ENCODE measurements at places on chromosomes 7 and 10.

DNA sequence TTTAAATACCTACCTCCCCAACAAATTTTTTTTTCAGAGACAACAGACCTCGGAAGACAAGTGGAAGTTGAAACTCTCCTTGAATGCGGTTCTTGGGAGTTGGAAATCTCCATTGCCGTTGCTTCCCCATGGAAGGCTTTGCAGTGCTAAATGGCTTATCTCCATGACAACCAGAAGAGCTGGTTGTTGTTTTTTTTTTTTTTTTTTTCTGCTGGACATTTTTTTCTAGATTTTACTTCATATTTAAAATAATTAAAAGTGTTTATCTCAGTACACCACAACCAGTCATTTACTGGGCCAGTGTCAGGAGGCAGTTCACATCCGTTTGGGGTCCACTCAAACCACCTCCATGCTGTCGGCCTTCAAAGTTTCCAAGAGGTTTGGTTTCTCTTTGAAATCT lies 348.5 kb upstream of the PRKCQ start:
- DNase-seq: no peak

- no peak for DNase-seq
Observed at GRCh38 chr10:107215681-107216080, 51.2 kb upstream of the SORCS1 start.

GRCh38 chr7:128076796-128077271 lies 45.6 kb upstream of the LRRC4 start:
- no peak for DNase-seq

GRCh38 chr7:89549768-89550167 lies 604.5 kb upstream of the STEAP1 start:
- DNase-seq: no peak

- no peak for DNase-seq
Observed at GRCh38 chr7:111053035-111053434, 37.9 kb upstream of the LRRN3 start.

- DNase-seq: no peak
Observed at GRCh38 chr7:120218712-120219111, 54.3 kb upstream of the KCND2 start.

DNA sequence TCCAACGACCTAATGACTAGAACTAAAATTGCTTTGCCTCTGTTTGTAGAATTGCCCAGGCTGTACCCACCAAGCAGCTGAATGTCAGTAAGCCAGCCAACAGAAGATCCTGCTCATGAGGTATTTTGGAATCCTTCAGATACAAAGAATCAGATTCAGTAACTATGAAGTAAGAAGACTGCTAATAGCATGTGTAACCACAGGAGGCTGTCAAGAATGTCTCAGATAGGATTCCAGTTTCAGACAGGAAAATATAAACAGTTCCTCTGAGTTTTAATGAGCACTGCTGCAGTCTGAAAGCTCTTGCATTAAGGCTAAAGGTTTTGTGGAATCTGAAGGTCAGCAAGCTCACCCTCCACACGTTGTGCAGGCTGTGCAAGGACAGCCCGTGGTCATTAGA lies 112.6 kb upstream of the ADAM12 start:
- DNase-seq: no peak

- no peak for DNase-seq
Observed at GRCh38 chr7:99667179-99667578, 12.6 kb downstream of the CYP3A5 start.

DNA sequence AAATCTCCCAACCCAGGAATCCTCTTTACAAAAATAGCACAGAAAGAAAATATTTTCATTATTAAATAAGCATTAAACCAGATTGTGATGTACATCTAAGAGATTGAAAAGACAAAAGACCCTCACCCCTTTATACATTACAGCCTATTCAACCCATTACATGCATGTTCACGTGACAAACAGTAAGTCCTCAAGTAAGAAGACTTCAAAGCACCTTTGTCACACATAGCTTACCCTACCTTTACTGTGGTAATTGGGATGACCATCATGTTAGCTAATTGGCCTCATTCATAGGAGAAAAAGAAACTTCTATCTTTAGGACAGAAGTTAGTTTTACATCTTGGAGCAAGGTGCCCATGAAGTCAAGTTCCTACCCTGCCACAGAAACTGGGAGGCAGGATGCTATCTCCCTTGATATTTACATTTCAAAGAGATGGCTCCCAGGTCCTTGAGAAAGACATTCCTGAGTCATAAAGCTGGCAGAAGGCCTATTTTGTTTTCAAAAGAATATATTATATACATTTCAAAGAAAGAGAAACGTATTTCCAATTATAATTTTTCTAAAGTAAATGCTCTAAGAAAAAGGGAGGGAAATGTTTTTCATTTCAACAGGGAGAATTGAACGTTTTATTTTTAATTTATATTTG lies 48.1 kb downstream of the GNAI1 start:
- no peak for DNase-seq

DNA sequence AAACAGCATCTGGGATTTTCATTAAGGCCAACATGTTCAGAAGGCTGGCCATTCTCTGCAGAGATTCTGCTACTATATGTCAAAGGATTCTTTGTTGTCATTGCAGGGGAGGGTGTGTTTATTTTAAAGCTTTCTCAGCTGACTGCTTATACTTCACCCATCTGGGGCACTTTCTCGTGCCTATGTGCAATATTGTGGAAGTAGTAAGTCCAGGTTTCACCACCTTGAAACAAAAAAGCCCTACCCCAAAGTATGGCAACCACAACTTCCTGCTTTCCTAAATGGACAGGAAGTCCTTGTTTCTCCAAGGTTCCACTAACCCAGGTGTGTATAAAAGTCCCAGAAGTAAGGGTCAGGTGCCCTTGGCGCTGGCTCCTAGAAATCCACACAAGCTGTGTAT lies 58.7 kb upstream of the COL1A2 start:
- no peak for DNase-seq

DNA sequence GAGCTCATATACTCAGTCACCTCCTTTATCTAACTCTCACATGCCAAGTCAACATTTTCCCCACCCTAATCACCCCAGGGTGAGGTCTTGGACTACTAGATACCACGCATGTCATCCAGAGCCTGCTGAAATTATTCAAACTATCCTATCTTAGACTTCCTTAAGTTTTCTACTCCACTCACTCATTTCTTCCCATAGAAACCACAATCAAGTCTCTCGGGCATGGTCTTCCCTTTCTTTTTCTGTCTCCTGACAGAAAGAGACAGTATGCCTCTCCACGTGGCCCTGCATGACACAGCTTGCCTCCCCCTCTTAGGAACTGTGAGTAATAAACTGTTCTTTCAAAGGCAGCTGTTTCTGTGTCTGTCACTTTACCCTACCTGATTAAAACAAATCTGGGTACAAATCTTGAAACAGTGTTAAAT lies 29.4 kb downstream of the TAS2R41 start:
- no peak for DNase-seq

- no peak for DNase-seq
Observed at GRCh38 chr7:151405588-151405987, 4.2 kb downstream of the WDR86 start.

DNA sequence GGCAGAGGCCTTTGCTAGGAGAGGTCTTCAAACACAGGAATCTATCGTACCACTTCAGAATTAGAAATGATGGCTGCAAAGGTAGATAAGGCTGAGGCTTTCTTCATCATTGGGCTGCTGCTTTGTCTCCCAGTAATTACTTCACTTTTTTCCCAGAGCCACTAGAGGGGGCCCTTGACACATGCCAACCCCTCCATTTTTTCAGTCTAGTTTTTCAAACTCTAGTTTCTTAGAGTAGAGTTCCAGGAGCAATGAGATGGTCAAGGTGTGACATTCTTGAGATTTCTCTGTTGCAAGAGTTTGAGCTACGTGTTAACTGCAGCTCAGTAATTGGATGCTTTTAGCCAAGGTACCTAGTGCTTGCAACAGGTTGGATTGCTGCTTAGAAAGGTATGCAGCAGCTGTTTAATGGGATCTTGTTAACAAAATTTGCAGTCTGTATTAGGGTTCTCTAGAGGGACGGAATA lies 33.8 kb upstream of the RBM20 start:
- no peak for DNase-seq

DNA sequence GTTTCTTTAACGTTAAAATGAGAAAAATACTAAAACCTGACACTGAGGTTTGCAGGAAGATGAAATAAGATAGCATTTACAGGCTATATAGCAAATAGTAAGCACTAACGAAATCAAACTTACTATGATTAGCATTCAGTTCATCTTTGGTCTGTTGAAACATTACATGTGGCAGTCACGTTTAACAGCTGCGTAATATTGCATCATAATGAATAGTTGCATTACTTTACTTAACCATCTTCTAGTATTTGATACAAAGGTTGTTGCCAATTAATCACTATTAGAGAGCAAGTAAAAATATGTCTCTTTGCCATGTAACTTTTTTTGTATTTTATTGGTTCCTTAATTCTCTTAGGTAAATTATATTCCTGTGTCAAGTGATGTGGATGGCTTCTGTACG lies 131.8 kb upstream of the GHITM start:
- DNase-seq: no peak

- no peak for DNase-seq
Observed at GRCh38 chr7:17126413-17127268, 171.8 kb upstream of the AHR start.

DNA sequence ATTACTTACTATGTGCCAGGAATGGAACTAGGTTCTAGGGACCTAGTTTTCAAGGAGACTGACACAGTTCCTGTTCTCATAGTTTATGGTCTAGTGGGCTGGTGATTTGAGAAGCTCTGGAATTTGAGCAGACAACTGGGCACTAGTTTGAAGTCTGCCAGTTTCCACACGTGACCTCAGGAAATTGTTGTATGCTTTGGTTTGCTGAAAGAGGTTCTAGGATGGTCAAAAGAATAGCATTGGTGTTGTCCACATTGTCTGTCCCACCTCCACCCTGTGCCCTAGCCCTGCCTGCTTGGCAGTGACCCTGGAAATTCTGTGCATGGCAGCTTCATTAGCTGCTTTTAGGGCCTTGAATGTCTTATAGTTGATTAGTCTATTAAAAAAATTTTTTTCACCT lies 28.7 kb downstream of the GBF1 start:
- DNase-seq: no peak

- DNase-seq: no peak
Observed at GRCh38 chr10:82267465-82267864, 392.5 kb downstream of the NRG3 start.

DNA sequence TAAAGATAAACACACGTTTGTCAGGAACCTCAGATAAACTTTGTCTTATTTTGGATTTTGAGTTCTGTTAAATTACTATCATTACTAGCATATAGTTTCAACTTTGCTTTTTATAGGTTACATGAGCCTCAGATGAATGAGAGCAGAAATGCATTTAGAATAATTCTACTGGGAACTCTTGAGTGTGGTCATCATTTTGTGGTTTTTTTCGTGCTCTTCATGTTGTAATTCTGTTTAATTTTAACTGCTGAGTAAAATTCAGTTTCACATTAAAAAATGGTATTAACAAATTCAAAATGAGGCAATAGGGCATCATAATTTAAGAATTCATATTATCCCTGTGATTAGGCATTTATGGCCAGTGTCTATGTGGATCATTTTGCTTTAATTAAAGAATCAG lies 72.9 kb downstream of the GNAI1 start:
- DNase-seq: no peak

- no peak for DNase-seq
Observed at GRCh38 chr10:93068411-93069244, 5.1 kb upstream of the CYP26A1 start.

DNA sequence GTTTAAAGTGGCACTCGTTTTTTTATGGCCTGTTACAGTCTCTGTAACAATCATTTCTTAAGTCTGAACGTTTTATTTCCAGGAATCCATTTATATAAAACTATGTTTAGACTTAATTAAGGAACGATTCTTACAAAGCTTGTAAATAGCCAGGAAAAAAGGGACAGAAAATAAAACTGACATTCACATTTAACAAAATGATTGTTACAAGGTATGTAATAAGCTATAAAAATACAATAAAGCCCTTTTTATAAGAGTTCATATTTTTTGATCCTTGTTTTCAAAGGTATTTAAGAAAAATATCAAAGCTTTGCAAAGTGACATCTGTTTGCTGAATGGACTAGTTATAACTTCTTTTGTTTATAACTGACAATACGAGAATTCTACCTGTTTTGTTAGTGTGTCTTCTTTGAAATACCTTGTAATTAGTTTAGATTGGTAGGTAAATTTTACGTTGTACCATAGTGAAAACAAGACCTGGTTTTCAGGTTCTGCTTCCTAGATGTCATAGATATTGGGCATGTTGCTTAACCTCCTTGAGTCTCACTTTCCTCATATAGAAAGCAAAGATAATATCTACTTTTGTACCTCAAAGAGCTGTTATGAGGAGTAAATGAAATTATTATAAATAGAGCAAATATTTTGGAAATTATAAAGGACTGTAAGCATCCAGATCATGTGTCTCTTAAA lies 25.8 kb downstream of the BTRC start:
- DNase-seq: no peak

DNA sequence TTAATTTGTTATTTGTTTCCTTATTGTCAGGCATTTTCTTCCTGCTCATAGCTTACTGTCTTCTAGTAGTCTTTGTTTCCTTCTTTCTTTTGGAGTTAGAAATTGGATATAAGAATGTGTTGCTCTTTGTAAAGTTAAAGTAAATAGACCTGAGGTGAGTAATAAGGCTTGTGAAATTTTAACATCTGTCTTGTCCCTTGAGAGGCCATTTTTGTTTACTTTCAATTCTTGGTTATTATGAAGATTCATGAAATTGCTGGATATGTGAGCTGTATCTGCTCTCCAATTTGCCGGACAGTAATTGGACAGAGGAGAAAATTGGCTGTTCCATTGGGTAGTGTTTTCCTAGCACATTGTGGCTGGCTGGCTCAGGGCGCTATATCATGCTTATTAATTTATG lies 260.7 kb downstream of the EXOC4 start:
- no peak for DNase-seq

- no peak for DNase-seq
Observed at GRCh38 chr10:50410066-50410811, 158.9 kb upstream of the ASAH2 start.

DNA sequence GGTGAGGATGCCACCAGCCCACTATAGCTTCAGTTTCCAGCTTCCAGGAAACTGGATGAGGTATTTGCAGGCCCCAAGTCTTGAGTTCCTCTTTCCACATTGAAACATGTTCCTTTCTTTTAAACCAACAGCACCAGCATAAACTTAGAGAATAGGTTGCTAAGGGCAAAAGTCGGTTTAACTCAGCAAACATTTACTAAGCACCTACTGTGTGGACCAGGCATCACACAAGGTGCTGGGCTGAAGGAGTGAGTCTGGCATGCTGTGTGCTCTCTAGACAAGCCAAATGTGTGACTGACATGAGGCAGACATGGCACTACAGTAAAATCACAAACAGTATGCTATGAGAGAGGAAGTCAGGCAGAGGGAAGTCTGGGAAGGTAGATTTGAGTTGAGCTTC lies 11.0 kb upstream of the RASSF4 start:
- no peak for DNase-seq

- DNase-seq: no peak
Observed at GRCh38 chr7:103499976-103500375, 54.0 kb upstream of the SLC26A5 start.

GRCh38 chr10:124328477-124329220 lies 90.1 kb downstream of the OAT start:
- no peak for DNase-seq

GRCh38 chr10:122632576-122632975 lies 67.1 kb downstream of the C10orf120 start:
- no peak for DNase-seq
